ENCODE measurements at places on chromosomes 6 and 20.

DNA sequence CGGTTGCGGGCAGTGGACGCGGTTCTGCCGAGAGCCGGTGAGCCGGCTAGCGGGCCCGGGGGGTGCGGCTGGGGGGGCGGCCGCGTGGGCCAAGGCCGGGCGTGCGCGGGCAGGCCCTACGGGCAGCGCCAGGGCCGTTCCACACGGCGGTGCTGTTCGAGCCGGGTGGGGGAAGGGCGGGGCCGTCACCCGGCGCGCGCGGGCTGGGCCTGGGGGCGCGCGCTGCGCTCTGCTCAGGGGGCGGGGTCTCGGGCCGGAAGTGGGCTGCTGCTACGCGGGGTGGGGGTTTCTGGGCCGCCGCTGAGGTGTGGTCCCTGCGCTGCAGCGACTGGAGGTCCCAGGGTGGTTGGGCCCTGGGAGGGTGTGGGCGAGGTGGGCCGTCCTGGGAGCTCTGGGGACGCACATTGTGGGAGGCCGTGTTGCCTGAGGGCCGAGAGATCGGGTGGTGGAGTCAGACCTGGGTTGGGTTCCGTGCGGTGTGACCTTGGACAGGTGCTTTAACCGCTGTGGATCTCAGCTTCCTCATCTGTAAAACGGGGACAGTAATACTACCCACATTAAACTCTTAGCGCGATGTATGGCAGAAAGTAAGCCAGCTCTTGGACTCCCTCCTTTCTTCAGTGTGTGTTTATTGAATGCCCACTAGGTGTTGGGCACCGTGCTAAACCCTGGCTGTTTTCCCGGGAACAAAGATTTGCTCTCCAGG is 391 bp downstream of the MAPRE1 start:
- DNase-seq: peak; percentile 38

- no peak for DNase-seq
Measured at GRCh38 chr6:101465863-101466262, 72.4 kb downstream of the GRIK2 start.

GRCh38 chr6:32794510-32794909 is 22.3 kb downstream of the HLA-DOB start:
- DNase-seq: no peak

DNA sequence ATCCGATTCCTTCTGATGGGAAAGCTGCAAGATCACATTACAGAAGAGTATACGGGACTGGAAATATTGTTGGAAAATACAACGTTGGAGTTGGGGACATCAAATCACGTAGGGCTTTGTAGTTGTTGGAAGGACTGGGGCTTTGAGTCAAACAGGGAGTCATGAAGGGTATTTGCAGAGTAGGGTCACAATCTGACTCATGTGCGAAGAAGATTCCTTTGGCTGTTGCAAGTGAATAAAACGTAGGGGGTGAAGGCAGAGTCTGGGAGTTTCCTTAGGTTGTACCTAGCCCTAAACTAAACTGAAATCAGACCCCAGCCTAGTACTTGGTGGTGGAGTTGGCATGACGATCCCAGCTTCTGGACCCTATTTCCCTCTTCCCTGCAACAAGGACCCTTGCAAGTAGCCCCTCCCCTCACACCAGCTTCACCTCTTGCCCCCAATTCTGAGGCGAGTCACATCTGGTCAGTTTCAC is 32.3 kb downstream of the SNX5 start:
- no peak for DNase-seq

- no peak for DNase-seq
Measured at GRCh38 chr6:149563928-149564325, 2.2 kb upstream of the GINM1 start.

- no peak for DNase-seq
Measured at GRCh38 chr20:50608750-50609104, 82.6 kb downstream of the RIPOR3 start.

DNA sequence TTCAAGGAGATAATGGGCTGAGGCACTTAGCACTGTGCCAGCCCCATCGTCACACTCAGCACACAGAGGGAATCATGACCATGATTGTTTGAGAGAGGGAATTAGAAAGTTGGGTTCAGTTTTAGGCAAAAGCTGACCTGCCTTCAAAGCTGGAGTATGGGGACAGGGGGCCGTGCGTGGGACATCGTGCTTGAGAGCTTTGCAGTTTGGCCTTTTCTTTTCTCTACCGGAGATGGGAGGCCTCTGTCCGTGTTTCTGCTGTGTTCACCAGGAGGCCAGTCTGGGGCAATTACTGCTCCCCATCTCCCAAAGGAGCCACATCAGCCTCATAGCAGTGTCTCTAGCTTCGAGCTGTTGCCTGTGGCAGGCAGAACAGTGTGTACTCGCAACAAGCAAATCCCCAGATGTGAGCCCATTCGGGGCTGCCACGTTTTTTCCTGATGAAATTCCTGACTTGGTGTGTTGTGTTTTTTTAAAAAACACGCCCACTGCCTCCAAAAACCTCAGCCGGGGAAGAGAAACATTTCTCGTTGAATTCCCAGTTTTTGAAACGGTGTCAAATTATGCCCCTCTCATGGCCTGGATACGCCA is 20.2 kb downstream of the EYA2 start:
- no peak for DNase-seq

GRCh38 chr6:12189661-12190060 is 100.5 kb upstream of the EDN1 start:
- DNase-seq: no peak

DNA sequence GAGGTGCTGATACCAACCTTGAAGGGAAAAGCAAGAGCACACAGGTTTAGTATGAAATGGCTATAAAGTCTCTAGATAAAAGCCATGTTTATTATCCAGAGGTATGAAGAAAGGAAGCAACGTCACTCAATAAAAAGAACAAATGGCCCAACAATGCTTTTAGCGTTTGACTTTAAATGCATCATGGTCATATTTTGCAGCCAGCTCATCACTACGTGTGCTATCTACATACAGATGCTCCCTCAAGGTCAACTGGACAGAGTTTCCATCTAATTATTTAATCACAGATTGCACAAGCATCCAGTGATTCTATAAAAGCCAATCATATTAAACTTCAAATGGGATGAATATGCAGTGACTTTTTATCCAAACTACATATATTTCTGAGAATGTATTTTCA is 127.6 kb upstream of the SYNDIG1 start:
- no peak for DNase-seq

- peak; percentile 2 for DNase-seq
Measured at GRCh38 chr6:90586546-90586835, 381 bp downstream of the MAP3K7 start.

- DNase-seq: no peak
Measured at GRCh38 chr6:125814481-125814880, 23.7 kb downstream of the NCOA7 start.

DNA sequence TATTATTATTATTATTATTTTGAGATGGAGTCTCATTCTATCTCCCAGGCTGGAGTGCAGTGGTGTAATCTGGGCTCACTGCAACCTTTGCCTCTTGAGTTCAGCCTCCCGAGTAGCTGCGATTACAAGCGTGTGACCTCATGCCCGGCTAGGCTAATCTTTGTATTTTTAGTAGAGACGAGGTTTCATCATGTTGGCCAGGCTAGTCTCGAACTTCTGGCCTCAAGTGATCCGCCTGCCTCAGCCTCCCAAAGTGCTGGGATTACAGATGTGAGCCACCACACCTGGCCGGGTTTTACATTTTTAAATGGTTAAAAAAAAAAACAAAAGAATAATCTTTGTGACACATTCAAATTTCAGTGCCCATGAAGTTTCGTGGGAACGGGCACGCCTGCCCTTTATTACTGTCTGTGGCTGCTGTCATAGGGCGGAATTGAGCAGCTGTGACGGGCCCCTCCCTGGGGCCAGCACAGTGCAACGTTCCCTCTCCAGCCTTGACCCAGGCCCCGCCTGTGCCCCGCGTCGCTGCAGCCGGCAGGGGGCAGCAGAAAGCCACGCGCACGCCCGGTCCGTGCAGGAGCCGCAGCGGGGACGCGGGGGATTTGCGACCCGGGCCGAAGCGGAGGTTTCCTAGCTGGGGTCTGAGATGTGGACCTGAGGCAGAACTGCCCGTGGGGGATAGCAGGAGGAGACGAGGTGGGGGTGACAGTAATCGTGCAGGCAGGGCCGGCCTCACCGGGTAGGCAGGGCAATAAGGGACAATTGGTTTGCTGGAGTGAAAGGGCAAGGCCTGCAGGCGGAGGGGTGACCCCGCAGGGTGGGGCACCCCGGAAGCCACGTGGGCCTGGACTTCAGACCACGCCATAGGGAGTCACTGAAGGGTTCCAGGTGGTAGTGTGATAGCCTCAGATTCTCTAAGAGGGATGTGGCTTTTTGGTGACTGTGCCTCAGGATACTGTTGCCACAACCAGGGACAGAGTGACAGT is 54.3 kb downstream of the SYTL3 start:
- peak; percentile 59 for DNase-seq

DNA sequence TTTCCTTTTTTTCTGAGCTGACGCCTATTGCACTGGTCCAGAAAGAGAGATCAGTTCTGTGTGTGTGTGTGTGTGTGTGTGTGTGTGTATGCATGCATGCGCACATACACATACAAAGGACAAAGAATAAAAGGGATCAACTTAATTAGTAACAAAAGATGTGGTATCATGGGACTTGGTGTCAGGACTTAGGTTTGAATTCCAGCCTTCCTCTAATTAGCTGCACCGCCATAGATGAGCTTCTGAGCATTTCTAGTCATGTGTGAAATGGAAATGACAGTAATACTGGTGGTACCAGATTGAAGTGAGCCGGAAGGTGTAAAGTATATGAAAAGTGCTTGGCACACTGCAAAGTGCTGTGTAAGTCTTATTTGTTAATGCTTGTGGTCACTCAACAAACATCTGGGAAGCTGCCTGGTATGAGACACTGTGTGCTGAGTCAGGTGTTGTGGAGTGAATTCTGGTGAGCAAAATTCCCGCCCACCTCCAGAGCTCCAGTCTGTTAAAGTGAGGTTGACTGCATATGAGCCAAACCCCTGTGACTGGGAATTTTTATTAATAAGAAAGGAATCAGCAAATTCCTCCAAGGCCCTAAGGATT is 12.4 kb downstream of the DAAM2 start:
- no peak for DNase-seq

GRCh38 chr6:108568551-108569305 is 8.0 kb downstream of the FOXO3 start:
- no peak for DNase-seq

GRCh38 chr6:82408952-82409431 is 45.4 kb downstream of the TPBG start:
- no peak for DNase-seq

GRCh38 chr20:53104884-53105283 is 132.7 kb downstream of the TSHZ2 start:
- DNase-seq: no peak

GRCh38 chr20:21090111-21090618 is 16.0 kb downstream of the LINC00237 start:
- DNase-seq: no peak

GRCh38 chr6:129440691-129441090 is 269.3 kb downstream of the ARHGAP18 start:
- no peak for DNase-seq

DNA sequence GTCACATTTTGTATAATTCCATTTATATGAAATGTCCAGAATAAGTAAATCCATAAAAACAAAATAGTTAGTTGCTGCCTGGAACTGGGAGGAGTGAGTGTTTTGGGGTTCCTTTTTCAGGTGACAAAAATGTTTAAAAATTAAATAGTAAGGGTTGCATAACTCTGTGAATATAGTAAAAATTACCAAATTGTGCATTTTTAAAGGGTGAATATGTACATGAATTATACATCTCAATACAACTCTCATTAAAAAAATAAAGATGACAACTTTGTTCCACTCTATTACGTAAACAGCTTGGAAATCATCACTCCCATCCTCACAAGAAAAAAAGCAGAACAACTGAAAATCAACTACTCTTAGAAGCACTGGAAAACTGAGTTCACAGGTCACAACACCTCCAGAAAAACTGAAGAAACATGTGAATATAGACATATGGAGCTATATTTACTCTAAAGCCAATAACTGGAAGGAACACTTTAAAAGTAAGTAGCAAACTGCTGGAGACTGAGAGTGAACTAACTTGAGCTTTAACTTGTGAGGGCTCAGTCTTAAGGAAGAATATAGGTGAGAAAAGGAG is 40.0 kb downstream of the RANBP9 start:
- no peak for DNase-seq

Measured in stimulated activated CD8-positive, alpha-beta memory T cell treated with anti-CD3 and anti-CD28 coated beads, Interleukin-2, amount 100 ng/mL, for 1 hour (primary cell).